ENCODE measurements at places on chromosomes 4 and X. TPM values are rescaled to one million over a fixed set of nuclear protein-coding genes. Genes with fewer than 3 reads are reported as not detected.

The HMGN5 gene
- 3.6 TPM for total RNA-seq

The JADE3 gene
- total RNA-seq: 3.8 TPM

The EIF1AX gene
- 39.8 TPM for total RNA-seq

The GRIA2 gene
- not detected for total RNA-seq

The GCNA gene
- total RNA-seq: 0.48 TPM

The SAGE1 gene
- total RNA-seq: not detected

The MUC7 gene
- total RNA-seq: not detected

The PPP2R2C gene
- total RNA-seq: 4.6 TPM

The BEND4 gene
- total RNA-seq: 0.04 TPM

The ITIH6 gene
- total RNA-seq: not detected

The SSX4B gene
- total RNA-seq: not detected

The ZFP92 gene
- 1.6 TPM for total RNA-seq

The STATH gene
- not detected for total RNA-seq

The OCIAD2 gene
- 8.3 TPM for total RNA-seq

The POLN gene
- 2.8 TPM for total RNA-seq

The NKX1-1 gene
- total RNA-seq: not detected

The PRR32 gene
- 3.6 TPM for total RNA-seq

The CTAG1A gene
- total RNA-seq: not detected

The ADGRG4 gene
- total RNA-seq: not detected

The GAGE12J gene
- total RNA-seq: not detected

The LUZP4 gene
- total RNA-seq: not detected

The TCEAL2 gene
- total RNA-seq: 9.6 TPM

The GAGE2A gene
- not detected for total RNA-seq

The IBSP gene
- total RNA-seq: not detected

The FGFBP2 gene
- total RNA-seq: 4.8 TPM

The NSUN7 gene
- total RNA-seq: 1.9 TPM

The VCX2 gene
- not detected for total RNA-seq

The MOSPD2 gene
- 9.6 TPM for total RNA-seq

The NSG1 gene
- 14.4 TPM for total RNA-seq

The RBMXL3 gene
- total RNA-seq: not detected

The SSX2B gene
- total RNA-seq: not detected

The DUX4 gene
- total RNA-seq: not detected

The POF1B gene
- total RNA-seq: 14.5 TPM

The USP27X gene
- total RNA-seq: 2.4 TPM

The BEND2 gene
- total RNA-seq: not detected

The CHRDL1 gene
- total RNA-seq: 13.3 TPM

The TMEM31 gene
- not detected for total RNA-seq

The SLC6A14 gene
- not detected for total RNA-seq

The ADH4 gene
- total RNA-seq: not detected

The MAGEA6 gene
- total RNA-seq: not detected

The TMEM35A gene
- not detected for total RNA-seq

The NAA11 gene
- not detected for total RNA-seq

The YIPF6 gene
- total RNA-seq: 23.4 TPM

All from right atrium auricular region (tissue), 2 donors.